CD4-positive, alpha-beta T cell treated with Interleukin-1 beta for 1 hour (primary cell): ENCODE measurements at places on chromosomes 2 and 18.

- no peak for DNase-seq
These were observed 287.3 kb upstream of the SETBP1 start for GRCh38 chr18:44393406-44393805.

DNA sequence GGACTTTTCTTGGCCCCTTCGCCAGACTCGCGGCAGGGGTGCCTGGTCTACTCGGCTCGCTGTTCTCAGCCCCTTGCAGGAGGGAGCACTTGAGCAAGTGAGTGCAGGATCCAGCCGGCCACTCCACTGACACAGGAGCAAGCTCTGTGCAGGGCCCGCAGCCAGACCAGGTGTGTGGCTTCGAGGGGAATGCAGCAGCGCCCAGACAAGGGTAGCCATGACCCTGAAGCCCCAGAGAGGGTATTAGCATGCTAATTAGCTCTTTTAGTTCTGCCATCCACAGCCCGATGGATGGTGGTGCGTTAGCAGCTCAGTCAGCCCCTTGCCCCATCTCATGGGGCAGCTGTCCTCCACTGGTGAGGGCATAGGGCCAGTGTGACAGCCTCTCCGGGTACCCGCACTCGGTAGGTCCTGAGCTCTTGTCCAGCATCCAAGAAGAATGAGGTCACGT, 103.2 kb upstream of the HS6ST1 start:
- DNase-seq = no peak

GRCh38 chr2:207763303-207763917, 6.3 kb downstream of the FZD5 start:
- no peak for DNase-seq

DNA sequence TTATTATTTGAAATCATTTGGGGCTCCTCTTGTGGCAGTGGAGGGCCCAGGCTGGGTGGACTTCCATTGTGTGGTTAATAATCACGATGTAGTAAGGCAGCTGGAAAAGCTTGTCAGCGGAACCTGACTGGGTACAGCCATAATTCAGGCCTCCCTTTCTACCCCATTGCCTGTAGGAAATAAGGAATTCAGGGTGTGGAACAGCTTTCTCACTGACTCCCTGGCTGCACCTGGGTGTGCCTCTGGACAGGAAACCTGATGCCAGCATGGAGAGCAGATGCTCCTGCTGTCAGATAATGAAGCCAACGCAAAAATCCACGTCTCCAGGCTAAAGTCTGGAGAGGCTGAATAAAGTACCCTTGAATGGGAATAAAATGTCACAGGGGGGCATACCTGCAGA, 44.2 kb downstream of the LYPD6B start:
- DNase-seq = no peak

DNA sequence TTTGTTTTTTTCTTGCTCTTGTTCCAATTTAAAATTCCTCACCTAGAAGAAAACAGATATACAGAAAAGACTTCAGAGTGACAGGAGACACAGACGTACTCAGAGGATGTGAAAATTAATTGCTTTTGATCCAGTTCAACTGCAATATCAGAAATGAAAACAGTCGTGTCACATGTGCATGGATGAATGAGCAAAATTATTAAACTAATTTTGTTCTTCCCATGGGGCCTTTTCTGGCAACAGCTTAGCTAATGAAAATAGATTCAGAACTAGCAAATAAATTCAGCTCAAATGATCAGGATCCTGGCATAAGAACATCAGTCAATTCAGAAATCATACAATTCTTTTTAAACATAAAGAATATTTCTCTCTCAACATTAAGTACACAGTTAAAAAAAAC, 100.5 kb downstream of the CABYR start:
- DNase-seq = no peak

GRCh38 chr2:205139822-205140463, 542.4 kb upstream of the NRP2 start:
- no peak for DNase-seq

GRCh38 chr2:201313362-201313761, 43.8 kb downstream of the FLACC1 start:
- no peak for DNase-seq

- no peak for DNase-seq
These were observed 184.1 kb downstream of the HDAC4 start for GRCh38 chr2:239216614-239217273.

- no peak for DNase-seq
These were observed 79.3 kb downstream of the ACAA2 start for GRCh38 chr18:49733896-49734585.

DNA sequence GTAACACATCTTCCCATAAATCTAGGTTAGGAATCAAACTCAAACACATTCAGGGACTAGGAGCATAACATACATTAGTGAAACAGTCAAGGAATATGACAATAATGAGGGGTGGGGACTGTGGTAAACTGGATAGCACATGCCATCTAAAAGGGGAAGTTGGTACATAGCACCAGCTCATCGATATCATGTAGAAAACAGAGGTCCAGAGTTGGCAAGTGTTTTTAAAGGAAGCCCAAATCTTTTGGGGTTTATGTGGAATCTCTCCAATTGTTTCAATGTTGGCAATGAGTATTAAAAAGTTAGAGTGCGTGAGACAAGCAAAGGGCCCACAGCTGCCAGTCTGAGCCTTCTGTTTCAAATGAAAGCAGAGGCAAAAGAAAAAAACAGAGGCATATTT, 24.4 kb downstream of the KLF7 start:
- DNase-seq = no peak

DNA sequence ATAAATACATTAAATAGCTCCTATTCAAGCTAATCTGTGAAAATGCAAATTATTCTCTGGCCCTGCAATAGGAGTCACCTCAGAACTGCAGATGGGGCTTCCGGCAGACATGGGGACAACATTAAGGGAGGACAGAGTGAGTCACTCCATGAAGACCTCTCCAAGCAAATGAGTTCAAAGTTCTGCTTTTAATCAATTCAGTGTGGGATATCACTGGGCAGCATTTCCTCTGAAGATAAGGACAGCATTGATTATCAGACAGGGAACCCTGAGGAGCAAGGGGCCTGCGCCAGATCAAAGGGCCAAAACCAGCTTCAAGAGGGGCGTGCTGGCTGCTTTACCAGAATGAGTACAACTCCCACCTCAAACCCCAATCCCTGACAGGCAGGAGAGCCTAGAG, 356.9 kb upstream of the KLHL29 start:
- DNase-seq = no peak

- no peak for DNase-seq
These were observed 283.2 kb upstream of the MEX3C start for GRCh38 chr18:51480407-51481261.

GRCh38 chr2:2879781-2880180, 497.8 kb downstream of the EIPR1 start:
- DNase-seq = no peak

DNA sequence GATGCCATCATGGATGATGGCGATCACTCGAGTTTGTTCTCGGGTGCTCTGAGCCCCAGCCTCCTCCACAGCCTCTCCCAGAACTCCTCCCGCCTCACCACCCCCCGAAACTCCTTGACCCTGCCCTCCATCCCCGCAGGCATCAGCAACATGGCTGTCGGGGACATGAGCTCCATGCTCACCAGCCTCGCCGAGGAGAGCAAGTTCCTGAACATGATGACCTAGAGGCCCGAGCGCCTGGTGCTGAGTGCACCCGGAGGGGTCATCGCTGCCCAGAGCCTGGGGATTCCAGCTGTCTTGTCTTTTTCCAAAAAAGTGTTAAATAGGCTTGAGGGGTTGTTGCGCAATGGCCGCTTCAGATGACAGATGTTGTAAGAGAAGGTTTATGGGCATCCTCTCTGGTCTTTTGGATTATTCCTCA, 254.8 kb downstream of the GLI2 start:
- no peak for DNase-seq

DNA sequence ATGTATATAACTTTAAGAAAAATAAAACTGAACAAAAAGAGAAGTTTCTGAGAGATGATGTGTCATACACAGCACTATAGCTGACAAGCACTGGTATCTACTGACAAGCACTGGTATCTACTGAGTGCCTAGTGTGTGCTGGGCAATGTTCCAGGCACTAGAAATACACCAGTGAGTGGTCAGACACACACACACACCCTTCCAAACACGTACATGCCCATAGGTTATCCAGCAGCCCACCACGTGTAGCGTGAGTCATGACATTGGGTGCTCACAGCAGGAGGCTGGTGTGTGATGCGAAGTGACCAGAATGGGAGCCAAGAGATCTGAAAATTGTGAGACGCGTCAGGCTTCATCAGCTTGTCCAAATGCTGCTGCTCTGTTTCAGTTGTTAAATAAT, 12.2 kb upstream of the GNAL start:
- DNase-seq = no peak

- no peak for DNase-seq
These were observed 124.3 kb upstream of the DNAJC10 start for GRCh38 chr2:182591774-182592173.

DNA sequence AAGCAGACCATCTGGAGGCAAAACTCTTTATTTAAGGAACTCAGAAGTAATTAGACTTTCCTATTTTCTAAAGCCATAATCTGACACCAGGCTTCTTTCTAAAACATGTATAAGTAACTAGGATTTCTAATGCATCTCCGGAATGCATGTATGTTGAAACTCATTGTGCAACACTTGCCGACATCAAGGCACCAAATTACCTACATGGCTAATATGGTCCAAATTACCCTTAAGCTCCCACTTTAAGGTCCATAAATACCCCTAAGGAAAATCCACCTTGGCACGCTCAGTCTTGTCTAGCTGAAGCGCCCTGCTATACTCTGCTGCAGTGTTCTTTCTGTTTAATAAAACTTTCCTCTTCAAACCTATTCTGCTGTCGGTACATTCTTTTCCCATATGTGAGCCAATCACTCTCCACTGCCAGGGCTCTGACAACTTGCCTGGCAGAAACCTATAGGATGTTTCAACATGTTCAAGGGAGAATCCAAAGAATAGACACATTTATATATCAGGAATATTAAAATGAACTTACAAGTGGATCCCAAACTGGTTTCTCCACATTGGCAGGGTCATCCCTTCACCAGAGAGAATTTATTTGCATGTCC, 171.9 kb downstream of the GALNT1 start:
- no peak for DNase-seq

DNA sequence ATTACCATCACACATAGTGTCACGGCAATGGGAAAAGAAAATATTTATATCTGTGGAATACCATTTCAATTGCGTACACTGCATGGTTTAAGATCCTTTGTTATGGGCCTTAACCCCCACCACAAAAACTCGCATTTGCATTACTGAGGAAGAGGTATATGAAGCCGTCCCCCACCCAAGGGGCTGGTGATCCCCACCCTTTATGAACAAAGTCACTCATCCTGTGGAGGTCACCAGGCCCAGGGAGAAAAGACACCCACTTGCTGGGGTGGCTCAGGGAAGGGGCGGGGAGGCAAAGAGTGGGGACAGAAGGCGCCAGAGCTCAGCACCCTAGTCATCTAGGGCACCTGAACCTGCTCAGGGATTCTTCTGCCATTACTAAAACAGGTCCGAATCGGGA, 133.8 kb downstream of the ZNF516 start:
- DNase-seq = no peak

- DNase-seq = no peak
These were observed 56.2 kb upstream of the ID2 start for GRCh38 chr2:8625399-8626300.

DNA sequence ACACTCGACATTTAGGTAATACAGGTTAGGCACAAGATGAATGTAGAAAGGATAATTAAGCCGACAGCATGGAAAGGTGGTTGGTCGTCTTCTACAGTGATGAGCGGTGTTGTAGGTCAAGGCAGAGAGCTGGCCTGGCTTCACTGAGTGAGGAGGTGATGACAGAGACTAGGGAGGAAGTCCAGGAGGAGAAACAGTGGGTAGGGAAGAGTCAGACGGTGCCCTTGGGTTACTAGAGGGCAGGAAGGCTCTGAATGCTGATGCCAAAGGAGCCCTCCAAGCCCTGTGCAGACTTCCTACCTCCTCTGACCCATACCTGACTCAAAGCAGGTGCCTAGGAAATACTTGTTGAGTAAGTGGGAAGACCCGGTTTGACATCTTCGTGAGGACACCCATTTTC, 100.8 kb downstream of the ITGB1BP1 start:
- DNase-seq = no peak

GRCh38 chr2:11761259-11761658, 14.8 kb downstream of the LPIN1 start:
- DNase-seq = no peak

DNA sequence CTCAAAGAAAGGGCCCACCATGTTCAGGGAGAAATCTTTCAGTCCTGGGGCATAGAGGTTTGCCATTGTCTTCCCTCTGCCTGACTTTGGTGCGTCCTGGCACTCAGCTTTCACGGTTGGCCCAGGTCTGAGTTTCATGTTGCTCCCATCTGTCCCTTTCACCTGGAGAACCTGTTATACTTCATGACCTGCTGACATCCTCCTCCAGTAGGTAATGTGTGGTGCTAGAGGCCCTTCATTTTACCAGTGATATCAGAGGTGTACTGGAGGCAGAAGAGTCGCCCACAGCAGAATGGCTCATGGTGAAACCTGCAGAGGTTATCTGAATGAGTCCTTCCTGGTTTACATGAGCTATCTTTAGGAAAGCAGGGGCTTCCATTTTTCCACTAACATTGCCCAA, 128.8 kb upstream of the DLX2 start:
- no peak for DNase-seq

DNA sequence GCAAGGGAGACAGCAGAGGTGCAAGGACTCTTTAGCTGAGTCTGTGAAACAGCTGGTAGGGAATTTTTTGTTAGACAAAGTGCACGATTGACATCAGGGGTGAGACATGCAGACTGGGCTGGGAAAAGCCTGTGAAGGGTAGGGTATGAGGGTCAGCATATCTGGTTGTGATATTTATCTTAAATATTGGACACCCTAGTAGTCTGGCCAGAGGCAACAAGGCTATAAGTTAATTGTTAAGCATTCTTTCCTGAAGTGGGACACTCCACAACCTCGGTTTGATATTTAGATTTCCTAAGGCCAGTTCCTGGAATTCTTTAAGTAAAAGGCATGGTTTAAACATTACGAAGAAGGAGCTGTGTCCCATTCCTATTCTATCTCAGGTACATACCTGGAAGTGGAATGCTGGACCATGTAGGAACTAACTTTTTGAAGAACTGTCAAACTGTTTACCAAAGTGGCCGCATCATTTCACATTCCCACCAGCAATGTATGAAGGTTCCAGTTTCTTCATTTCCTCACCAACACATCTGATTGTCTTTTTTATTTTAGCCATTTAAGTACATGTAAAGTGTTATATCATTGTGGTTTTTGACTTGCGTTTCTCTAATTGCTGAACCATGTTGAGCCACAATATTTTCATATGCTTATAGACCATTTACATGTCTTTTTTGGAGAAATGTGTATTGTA, 22.5 kb downstream of the EHBP1 start:
- no peak for DNase-seq

DNA sequence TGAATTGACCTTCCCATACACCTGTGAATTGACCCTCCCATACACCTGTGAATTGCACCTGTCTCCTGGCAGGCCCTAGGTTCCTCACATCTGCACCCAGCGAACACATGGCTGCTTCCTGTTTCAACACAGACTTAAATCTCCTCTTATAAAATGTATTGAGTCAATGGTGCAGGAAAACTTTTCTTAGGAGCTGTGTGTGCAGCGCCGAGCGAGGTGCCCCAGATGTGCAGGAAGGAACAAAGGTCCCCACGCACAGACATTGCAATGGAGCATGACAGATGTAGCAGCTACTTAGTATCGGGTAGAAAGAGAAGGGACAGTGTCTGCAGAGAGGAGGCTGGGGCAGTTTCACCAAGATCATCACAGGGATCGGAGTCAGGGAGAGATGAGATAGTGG, 85.5 kb upstream of the PXDN start:
- DNase-seq = no peak

- no peak for DNase-seq
These were observed 21.5 kb upstream of the GALNT3 start for GRCh38 chr2:165815299-165816141.
